ENCODE measurements at places on chromosomes 5 and 9. TPM values are rescaled to one million over a fixed set of nuclear protein-coding genes. Genes with fewer than 3 reads are reported as not detected.
A peak's percentile ranks its signal among the peaks of the same experiment; 100 is the strongest.

DNA sequence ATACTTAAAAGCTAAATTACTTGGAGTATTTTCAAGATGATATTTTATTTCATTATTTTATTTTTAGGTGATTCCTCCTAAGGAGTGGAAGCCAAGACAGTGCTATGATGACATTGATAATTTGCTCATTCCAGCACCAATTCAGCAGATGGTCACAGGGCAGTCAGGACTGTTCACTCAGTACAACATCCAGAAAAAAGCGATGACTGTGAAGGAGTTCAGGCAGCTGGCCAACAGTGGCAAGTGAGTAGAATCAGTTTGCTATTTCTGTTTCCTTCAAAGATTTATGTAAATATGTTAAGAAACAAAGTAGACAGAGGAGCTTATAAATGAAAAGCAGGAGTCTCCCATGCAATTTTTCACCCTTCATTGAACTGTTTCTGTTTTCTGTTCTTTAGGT, 47.8 kb downstream of the KDM4C start:
- DNase-seq = no peak

- no peak for DNase-seq
Measured at GRCh38 chr9:16328349-16328748, 542.1 kb downstream of the BNC2 start.

- no peak for DNase-seq
Measured at GRCh38 chr5:161258438-161258837, 288.1 kb downstream of the GABRB2 start.

- peak; percentile 44 for DNase-seq
Measured at GRCh38 chr9:113274474-113275156, 757 bp downstream of the CDC26 start.

- no peak for DNase-seq
Measured at GRCh38 chr9:14294659-14295058, 19.3 kb downstream of the NFIB start.

DNA sequence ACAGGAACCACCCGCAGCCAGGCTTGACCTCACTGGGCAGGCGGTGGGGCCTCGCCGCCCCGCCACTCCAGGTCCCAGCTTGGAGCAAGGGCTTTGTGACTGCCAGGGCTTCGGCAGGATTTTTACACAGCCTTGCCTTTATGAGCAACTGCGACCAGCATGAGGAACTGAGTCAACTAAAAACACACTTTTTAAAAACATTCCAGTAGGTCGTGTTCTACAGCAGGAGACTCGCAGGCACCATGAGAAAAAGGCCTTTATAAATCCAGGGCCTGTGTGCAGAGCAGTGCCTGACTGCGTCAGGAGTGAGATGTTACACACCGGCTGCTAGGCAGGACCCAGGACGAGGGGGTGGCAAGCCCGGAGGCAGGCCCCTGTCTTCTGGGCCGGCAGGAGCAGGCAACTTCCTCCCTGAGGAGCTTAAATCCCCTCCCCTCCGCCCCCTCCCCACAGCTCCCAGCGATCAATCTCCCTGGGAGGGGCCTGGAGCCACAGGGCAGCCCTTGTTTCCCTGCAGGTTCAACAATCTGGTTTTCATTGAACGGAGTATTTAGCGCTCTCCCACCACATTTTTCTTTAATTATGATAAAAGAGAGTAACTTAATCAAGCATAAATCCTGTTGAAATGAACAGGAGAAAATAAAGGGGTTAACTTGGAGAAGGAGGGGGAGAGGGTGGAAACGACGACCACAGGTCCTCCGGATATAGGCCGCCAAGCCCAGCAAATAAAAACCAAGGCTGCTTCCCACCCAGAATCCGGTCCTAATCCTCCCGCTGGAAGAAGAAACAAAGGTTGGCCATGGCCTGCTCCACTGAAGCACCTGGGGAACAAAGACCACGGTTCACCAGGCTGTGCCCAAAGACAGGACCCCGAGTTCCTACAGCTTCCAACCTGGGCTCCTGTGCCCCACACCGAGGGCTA, 92.5 kb downstream of the ROR2 start:
- DNase-seq = peak; percentile 42

DNA sequence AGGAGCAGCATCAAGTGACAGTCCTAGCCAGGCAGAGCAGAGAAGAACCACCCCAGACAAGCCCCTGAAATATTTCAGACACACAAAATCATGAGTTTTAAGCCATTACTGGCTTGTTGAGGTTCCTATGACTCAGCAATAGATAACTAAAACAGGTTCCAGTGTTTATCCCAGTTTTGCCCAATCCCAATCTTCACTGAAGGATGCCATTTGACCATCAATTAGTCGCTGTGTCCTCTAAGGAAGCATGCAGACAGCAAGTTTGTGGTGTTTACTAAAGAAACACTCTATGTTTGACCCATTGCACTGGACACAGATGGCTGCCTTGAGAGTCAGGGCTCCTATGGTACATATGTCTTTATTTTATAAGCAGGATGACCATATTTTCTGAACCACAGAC, 186.7 kb downstream of the SYK start:
- DNase-seq = no peak

DNA sequence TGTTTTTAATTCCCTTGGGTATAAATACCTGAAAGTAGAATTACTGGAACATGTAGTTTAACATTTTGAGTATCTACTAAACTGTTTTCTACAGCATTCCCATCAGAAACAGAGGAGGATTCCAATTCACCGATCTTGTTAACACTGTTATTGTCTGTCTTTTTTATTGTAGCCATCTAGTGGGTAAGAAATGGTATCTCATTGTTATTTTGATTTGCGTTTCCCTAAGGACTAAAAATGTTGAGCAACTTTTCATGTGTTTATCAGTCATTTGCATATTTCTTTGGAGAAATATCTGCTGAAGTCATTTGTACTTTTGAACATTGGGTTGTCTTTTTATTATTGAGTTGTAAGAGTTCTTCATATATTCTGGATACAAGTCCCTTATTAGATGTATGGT, 135.2 kb upstream of the NFIL3 start:
- no peak for DNase-seq

DNA sequence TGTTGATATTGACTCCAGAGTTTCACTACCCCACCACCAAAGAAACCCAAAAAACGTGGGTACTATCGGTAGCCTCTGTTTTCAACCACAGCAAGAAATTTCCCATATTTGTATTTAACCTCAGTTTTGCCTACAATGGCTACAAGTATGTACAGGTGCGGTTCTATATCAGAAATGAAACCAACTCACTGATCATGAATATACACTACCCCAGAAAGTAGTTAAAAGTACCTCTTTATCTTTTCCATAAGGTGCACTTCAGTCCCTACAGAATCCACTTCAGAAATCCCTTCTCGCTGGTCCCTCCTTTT, 140.6 kb upstream of the SLC12A2 start:
- no peak for DNase-seq

DNA sequence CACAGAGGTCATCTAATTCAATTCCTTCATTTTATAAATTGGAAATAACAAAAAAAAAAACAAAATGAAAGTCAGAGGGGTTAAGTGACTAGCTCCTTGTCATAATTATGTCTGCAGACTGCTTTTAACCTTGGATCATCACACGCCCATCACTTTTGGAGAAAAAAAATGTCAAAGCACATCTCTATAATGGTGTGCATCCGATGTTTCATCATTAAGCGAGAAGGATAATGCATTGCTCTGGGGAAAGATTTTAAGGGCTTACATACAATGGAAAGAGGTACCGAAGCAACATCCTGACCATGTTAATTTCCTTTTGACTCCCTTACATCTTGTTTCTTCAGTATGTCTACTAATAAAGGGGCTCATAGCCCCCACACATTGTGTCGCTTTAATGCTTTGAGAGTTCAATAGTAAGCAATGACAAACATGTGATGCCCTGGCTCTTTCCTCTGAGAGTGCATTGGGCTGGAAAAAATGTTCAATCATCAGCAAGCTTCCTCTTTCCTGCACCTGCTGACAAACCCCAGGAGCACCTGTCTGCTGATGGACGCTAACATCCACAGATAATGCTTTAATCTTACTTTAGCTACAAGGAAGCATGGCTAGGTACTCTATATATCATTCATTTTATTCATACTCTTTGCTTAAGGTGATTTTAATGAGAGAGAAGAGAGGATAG, 242.2 kb downstream of the SMARCA2 start:
- no peak for DNase-seq

- DNase-seq = no peak
Measured at GRCh38 chr5:50663636-50664035, 2.8 kb upstream of the PARP8 start.

- DNase-seq = no peak
Measured at GRCh38 chr5:137205231-137206027, 293.7 kb downstream of the SPOCK1 start.

- no peak for DNase-seq
Measured at GRCh38 chr9:7171396-7172153, 413.8 kb downstream of the KDM4C start.

DNA sequence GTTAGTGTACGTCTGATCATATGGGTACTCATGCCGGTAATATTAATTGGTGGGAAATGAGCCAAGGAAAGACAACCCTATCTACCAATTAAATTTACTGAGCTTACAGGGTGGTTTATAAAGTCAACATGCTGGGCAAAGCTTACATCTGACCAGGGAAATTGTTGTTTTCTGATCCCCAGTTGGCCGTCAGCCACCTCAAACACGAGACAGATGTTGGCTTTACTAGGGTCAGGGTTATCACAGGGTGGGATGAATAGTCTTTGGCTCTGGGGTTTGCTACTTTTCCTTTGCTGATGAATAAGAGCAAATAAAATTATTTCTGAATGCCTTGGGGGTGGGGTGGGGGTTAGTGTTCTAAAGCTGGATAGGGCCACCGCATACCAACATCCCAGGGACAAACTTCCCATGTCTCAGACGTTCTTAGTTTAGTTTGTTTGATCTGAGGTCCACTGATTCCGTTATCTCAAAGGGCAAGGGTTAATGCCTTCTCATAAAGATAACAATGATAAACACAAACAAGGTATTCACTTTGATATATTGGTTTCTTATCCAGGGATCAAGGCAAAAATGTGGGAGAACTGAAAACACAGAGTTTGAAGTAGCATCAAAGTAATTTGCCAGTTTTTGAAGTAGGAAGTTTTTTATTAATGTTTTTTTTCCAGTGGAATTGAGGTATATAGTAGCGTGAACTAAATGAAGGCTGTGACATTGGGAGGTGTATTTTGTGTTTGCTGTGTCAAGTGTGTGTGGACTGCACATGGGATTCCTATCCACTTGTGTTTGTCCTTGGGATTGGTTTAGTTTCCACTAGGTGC, 109.1 kb upstream of the RPS23 start:
- DNase-seq = no peak

PFN3 gene
- total RNA-seq = not detected

ARID3C gene
- total RNA-seq = not detected

CD274 gene
- not detected for total RNA-seq
